ENCODE measurements at places on chromosomes 7 and 10.

- no peak for DNase-seq
Observed at GRCh38 chr7:70696201-70696754, 435.7 kb upstream of the GALNT17 start.

DNA sequence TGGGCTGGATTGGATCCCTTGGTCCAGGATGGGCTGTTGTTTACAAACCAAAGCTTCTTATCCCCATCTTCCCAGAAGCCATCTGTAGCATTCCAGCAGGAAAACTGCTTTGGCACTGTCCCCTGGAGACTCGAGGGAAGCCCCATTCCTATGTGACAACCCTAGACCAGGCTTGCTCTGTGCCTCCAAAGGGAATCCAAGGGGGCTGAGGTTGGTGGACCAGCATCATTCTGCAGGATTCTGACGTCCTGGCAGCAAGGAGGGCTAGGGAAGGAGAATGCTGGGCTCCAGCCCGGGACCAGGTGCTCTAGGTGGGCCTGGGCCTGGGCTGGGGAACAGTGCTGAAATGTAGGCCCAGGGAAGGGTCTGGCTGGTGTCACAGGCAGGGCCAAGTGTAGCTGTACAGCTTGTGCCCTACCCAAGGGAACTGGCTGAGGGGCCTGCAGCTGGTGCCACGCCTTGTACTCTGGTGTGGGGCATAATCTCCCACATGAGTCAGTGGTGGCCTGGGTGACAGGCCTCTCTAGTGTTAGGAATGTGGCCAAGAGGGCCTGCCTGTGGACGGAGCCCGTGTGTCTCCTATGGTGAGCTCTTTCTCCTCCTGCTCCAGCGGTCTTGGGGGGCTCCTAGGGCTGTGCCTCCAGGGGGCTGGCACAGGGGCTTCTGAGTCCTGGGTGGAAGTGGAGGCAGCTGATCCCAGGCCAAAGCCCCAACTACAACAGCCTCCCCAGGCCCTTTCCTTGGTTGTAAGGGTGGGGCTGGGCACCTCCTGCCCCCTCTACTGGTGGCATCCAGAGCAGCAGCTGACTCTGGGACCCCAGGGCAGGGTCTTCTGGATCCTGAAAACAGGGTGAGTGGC, 25.2 kb downstream of the TRIM8 start:
- peak; percentile 84 for DNase-seq

DNA sequence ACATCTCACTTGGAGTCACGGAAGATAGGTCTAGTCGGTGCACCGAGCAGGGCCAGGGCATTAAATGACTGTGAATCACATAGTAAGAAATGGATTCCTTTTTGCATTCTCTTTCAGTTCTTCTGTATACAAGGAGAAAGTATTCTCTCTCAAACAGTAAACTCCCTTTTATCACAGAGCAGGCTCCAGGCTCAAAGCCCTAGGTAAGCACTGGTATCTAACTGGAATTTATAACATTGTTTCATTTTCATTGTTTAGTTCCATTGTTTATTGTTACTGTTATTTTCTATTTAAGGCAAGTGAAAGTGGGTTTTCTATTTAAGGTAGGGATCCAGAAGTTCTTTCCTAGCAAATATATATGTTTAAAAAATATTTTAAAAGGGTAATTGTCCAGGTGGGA, 44.1 kb upstream of the CDK1 start:
- DNase-seq: no peak

GRCh38 chr7:46524350-46524749, 603.3 kb upstream of the IGFBP3 start:
- no peak for DNase-seq

DNA sequence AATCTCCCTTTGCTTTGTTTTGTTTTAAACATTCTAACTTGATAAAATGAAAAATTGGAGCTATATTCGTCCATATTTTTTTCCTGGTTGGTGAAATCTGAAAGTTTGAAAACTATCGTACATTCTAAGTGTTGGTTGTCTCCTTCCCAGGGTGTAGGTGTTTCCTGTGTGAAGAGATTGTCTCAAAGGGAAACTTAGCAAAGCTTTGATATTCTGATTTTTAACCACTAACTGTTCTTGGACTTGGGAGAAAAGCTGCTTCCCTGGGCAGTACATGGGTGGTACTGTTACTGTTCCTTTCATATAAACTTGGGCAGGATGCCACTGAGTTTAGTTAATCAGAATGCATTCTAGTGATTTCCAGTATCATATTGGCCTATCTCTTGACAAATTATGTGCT, 253.5 kb upstream of the LRGUK start:
- no peak for DNase-seq

DNA sequence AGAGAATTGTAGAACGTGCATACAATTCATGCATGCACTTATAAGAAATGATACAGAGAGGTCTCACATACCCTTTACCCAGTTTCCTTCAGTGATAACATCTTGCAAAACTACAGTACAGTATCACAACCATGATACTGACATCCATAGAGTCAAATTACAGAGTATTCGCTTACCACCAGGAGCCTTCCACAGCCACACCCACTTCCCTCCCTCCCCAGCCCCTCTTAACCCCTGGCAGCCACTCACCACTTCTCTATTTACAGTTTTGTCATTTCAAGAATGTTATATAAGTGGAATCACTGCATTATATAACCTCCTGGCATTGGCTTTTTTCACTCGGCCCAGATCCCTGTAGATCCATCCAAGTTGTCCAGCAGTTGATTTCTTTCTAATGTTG, 143.8 kb downstream of the ZNF248 start:
- DNase-seq: no peak

DNA sequence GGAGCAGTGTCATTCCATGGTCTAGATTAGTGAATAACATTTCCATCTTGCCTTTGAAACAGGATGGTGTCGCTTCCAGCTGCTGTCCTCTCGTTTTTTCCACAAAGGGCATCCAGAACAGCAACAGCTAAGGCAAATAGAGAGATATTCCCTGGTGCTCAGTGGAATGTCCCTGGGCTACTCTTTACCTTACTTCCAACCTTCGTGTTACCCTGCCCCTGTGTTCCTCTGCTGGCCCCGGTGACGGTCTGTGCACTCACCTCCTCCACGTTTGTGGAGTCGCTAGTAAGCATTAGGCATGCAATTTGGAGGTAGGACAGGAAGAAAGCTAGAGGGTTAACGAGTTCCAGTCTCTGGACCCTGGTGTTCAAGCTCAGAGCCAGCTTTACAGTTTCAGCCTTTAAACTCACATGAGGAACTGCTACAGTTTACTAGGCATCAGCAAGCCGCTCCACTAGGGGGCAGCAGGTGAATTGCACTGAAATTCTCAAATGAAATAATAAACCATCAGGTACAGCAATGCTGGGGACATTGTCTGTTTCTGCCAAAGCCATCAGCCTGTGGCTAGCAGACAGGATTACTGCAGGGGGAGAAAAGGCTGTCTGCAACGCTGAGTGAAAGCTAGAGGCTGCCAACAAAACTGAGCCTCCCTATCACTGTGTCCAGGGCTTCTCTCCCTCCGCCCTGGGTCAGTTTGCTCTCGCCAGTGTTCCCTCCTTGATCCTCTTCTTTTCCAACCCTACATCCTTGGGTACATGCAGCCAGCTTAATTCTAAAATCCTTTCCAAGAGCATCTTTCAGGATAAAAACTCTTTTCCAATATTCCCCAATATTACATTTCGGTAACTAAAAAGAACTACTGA, 9.0 kb downstream of the MRPL32 start:
- DNase-seq: no peak

- DNase-seq: no peak
Observed at GRCh38 chr10:17075533-17076359, 53.9 kb downstream of the CUBN start.

GRCh38 chr10:19979628-19980027, 163.4 kb downstream of the PLXDC2 start:
- no peak for DNase-seq

DNA sequence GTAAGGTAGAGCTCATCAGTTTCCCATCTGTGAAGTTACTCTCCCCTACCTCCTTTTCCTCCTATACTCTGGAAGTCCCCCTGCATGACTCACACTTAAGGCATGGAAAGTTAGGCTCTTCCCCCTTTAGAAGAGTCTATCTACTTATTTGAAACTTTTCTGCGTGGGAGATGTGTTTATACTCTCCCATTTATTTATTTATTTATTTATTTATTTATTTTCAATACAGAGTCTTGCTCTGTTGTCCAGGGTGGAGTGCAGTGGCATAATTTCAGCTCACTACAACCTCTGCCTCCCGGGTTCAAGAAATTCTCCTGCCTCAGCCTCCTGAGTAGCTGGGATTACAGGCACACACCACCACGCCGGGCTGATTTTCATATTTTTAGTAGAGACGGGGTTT, 107.5 kb upstream of the JCAD start:
- no peak for DNase-seq

DNA sequence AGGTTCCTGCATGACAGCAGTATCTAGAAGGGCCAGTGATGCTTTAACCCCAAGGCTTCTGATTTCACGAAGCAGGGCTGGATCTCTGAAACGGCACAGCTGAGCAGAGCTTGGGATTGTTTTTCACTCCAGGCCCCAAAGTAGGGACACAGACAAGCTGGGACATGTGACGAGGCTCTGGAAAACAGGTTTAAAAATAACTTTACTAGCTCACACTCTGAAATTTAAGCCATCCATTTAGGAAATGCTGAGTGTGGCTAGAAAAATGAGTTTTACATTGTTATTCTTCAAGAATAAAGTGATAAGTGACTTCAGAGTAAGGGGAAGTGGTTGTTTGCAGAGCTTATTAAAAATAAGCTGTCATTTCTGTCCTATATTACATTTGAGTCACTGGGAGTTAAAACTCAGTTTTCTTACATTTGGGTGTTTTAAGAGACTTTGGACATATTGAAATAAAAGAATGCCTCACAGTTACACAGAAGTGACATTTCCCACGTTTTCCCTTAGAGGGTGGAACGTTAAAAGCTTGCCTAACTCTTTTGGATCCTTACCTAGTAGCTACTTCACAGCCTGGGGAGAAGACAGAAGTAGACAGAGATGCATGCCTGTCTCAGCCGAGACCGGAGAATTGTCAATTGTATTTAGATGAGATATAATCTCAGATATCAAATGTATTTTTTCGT, 107.8 kb downstream of the GALNT17 start:
- DNase-seq: no peak

- no peak for DNase-seq
Observed at GRCh38 chr10:50582766-50583762, 40.7 kb downstream of the SGMS1 start.

- peak; percentile 92 for DNase-seq
Observed at GRCh38 chr7:98816241-98816640, 53.6 kb downstream of the TMEM130 start.

DNA sequence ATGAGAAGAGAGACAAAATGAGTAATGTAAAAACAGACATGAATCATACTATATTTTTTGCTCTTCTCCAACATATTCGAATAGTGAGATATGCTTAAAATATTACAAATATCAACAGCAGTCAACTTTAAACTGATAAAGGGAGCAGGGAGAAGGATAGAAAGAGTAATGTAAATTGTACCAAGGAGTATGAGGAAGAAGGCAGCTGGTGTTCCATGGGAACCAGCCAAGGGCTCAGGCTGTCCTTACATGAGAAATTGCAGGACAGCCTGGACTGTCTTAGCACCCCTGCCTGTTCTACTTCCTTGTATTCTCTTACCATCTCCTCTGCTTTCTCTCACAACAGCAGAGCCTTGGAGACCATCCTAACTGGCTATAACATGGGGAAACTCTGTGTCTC, 128.7 kb downstream of the TSPAN12 start:
- DNase-seq: no peak

- DNase-seq: no peak
Observed at GRCh38 chr7:157971501-157971900, 616.1 kb downstream of the PTPRN2 start.

DNA sequence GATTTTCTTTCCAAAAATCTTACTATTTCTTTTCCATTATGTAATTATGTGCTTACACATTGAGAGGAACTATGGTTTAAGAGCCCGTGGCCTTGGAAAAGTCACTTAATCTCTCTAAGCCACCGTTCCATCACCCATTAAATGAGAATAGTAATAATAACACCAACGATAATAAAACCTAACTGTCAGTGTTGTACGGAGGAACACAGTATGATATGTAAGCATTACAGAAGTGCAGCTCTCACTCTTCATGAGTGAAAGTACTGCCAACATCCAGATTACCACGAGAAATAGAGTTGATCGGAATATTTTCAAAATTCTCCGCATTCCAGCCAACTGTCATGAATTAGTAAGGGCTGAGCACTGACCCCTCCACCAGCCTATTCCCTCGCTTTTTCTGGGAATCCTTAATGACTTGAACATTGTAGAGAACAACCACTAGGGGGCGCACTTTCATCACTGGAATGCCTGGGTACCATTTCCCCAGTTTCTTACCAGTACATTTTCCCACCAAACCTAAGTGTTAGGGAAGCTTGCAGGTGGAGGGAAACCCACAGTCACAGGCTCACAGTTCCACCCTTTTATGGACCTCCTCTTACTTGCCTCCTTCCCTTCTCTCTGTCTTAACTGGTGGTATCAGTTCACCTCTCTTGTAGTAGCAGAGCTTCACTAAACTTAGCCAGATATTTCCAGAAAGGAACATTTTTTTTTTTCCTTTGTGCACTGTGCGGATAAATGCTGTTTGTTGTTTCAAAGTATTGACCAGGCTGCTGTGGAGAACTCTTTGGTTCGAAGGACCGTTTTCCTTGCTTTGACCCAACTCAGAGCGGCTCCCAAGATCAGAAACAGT, 27.8 kb downstream of the NKX2-3 start:
- no peak for DNase-seq

DNA sequence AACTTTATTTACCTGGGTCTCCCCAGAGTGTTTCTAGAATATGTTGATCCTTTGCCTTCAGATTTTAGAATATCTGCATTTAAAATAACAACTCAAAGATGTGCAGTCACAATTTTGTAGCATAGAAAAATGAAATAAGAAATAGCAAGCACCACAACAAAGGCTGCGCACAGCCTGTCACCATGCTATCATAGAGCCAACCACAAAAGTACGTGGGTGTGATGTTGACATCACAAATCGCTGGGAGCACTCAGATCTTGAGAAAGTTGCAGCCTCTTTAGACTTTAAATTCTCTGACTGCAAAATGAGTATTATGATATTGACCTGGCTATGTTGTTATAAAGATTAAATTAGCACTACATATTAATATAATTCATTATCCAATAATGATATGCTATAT, 177.9 kb downstream of the TNS3 start:
- DNase-seq: no peak

GRCh38 chr7:157021871-157022680, 11.6 kb upstream of the MNX1 start:
- DNase-seq: no peak

DNA sequence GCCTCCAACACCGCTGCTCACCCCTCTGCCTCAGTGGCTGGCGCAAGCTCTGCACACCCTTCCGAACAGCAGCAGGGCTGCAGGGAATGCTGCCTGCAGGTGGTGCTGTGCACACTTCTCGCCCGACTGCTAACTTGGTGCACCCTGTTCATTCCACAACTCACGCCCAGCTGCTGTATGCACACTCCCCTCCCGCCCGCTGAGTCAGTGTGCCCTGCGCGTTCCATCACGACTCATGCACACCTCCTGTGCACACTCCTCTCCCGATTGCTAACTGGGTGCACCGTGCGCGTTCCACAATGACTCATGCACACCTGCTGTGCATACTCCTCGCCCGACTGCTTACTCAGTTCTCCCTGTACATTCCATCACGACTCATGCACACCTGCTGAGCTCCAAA, 21.5 kb downstream of the ADARB2 start:
- peak; percentile 55 for DNase-seq

GRCh38 chr10:38093816-38094157, 350 bp upstream of the ZNF37A start:
- no peak for DNase-seq

GRCh38 chr10:132584081-132584480, 46.5 kb downstream of the INPP5A start:
- no peak for DNase-seq

GRCh38 chr7:131747658-131748232, 191.3 kb upstream of the PODXL start:
- peak; percentile 9 for DNase-seq

Measured in coronary artery (tissue), 2 donors.